ENCODE measurements at places on chromosomes 3 and 15. TPM values are rescaled to one million over a fixed set of nuclear protein-coding genes. Genes with fewer than 3 reads are reported as not detected.

- DNase-seq, result no peak
Measured at GRCh38 chr3:141737093-141737492, 1.0 kb upstream of the RNF7 start.

DNA sequence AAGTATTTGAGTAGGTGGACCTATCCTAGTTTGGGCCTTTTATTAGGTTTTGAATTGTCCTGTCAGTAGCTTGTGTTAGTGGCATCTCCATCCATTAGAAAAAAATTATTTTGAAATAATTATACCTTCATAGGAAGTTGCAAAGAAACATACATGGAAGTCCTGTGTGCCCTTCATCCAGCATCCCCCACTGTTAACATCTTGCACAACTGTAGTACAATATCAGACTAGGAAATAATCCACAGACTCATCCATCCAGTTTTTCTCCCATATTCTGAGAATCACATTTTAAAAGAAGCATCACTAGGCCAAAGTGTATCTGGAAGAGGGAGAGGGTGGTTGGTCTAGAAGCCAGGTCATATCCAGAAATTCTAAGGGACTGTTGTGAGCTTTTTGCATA lies 155.5 kb upstream of the ROPN1 start:
- DNase-seq, result no peak

Gene TMEM207
- total RNA-seq, result not detected

Gene HACD2
- total RNA-seq, result 28.8 TPM

GRCh38 chr15:96586901-96587300 lies 256.4 kb downstream of the NR2F2 start:
- no peak for DNase-seq

DNA sequence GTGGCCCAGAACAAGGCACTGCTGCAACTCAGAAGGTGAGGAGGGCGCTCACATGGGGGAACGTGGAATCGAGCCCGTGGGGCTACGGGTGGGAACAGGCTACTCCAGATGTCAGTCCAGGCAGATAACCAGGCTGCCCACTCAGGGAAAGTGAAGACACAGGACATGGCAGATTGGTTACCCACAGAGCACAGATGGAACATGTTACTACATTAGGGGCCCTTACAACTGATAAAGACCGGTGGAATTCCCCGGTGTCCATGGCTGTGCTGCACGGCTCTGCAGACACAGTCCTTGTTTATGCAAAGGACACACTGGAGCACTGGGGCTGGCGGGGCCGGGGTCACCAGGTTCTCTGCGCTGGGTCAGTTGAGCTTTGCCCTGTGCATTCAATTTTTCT lies 36.9 kb downstream of the PCSK6 start:
- no peak for DNase-seq

DNA sequence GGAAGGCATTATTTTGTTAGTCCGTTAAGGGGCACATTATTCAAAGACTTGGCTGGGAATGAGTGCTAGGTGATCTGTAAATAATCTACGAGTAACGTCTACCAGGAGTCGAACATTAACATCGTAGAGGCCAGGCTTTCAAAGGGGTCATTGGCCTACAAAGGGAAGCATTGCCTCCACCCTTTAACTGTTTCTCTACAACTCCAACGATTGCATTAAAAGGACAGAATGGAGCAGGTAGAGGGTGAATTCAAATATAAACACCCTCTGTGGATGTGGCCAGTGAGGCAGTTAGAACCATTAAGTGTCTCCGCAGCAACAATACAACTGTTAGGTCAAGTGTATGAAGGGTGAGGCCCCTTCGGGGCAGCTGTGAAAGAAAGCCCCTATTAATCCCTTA lies 126.0 kb upstream of the LMOD3 start:
- DNase-seq, result no peak

DNA sequence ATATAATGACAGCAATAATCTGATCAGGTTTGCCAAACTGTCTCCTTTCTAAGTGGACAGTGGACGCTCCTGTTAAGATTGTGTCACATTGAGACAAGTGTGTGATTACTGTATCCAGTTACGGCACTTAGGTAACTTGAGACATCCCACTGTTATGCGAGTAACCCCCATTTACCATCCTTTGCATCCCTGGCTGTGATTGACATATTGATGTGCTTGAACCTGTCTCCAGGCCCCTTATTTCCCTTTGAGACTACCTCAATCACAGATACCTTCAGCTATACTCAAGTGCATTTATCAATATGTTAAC lies 785.2 kb downstream of the NR2F2 start:
- DNase-seq, result no peak

GRCh38 chr3:142977399-142977728 lies 13.9 kb upstream of the PAQR9 start:
- no peak for DNase-seq

Gene BFSP2
- 0.33 TPM for total RNA-seq

- DNase-seq, result no peak
Measured at GRCh38 chr15:99989095-99989494, 255.9 kb upstream of the LYSMD4 start.

Gene CKMT1B
- not detected for total RNA-seq

Gene KBTBD12
- not detected for total RNA-seq

DNA sequence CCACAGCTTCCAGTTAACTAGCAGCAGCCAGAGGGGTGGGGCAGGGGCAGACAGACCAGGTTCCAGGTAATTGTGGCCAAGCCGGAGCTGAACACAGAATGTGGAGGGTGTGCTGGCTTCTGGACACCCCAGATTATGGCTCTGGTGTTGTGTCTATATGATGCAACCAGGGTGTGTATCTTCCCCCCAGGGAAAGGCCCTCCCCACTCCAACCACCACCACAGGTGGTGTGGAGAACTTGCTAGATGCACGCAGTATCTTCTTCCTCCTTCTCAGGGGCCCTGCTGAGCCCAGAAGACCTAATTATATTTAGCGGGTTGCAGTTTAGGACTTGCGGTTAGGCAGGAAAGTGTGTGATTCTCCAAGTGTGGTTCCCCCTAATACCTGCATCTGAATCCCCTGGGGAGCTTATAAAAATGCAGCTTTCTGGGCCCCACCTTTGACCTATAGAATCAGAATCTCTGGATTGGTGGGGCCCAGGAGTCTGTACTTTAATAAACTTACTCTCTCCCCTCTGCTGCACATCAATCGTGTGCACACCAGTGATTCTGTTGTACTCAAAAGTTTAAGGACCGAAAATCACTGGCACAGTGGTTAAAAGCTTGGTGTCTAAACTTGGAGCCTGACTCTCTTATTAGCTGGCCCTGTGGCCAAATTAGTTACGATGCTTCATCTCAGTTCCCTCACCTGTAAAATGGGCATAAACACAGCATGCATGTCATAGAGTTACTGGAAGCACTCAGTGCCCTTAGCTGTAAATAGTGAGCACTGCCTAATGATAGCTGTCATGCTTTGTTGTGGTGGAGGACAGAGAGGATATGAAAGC lies 379.1 kb upstream of the PROK2 start:
- no peak for DNase-seq

- DNase-seq, result no peak
Measured at GRCh38 chr3:196141052-196141865, 59.4 kb upstream of the TFRC start.
